ENCODE measurements at places on chromosomes 16 and 17.

GRCh38 chr16:75614066-75614897 is 8.8 kb downstream of the ADAT1 start:
- DNase-seq = no peak

DNA sequence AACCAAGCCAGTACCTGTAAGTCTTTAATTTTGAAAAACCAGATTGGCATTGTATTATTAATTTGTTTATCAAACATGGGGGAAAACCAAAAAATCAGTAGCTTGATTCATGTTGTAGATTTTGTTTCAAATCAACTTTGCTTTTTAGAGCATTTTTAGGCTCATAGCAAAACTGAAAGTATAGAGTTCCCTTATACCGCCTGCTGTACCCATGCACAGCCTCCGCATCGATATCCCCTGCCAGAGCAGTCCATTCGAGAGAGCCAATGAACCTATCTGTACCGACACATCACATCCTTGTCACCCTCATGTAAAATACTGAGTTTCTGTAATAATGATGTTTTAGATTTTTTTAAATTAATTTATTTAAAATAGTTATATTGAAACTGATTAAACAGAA is 16.2 kb upstream of the MRC2 start:
- no peak for DNase-seq

GRCh38 chr16:65068151-65068740 is 53.6 kb downstream of the CDH11 start:
- DNase-seq = no peak

DNA sequence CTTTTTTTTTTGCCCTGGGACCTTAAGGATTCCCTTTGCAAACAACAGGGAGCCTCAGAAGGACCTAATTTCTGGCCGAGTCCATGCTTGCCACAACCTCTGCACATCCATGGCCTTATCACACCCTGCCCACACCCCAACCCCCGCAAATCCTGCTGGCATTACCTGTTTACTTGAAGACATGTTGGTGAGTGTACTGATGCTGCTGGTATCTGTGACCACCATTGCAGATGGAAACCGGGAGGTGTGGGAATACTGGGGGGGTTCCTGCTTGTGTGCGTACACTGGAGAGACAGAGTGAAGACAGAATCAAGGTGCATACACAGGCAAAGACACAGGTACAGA is 46.0 kb downstream of the HNF1B start:
- DNase-seq = no peak

GRCh38 chr17:57869617-57870282 is 19.9 kb upstream of the MRPS23 start:
- no peak for DNase-seq

- DNase-seq = peak; percentile 50
These were observed 21.1 kb downstream of the NPTX1 start for GRCh38 chr17:80455336-80455710.

- DNase-seq = peak; percentile 48
These were observed 196.4 kb upstream of the KIF2B start for GRCh38 chr17:53626286-53626685.

DNA sequence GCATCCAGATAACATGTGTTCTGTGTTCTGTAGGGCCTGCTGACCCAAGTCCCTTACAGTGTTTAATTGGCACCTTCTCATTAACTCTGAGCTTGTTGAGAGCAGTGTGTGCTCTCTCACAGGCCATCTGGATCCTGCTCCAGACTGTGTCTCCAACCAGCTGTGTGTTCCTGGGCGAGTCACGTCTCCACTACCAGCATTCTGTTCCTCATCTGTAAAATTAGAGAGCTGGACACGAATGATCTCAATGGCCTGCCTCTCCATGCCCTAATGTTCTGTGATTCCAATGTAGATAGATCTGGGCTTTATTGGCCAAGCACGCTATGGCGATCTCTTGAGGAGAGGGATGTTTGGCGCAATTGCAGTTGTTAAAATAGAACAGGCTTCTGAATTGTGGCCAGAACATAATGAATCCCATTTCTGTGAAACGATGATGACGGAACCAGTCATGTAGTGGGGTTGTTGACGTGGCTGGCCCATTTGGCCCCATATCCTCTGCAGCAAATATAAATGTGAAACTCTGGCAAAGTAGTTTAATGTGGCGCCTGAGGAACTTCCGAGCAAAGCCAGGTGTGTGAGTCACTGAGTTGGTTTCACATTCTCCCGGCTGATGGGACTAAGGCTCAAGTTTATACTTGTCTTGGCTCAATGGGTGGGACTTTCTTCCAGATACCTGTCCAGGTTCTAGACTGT is 22.2 kb downstream of the TBX4 start:
- DNase-seq = no peak

Data from SW 1271 (cell line).